Effector memory CD8-positive, alpha-beta T cell (primary cell): ENCODE measurements at places on chromosomes 11 and 22.

DNA sequence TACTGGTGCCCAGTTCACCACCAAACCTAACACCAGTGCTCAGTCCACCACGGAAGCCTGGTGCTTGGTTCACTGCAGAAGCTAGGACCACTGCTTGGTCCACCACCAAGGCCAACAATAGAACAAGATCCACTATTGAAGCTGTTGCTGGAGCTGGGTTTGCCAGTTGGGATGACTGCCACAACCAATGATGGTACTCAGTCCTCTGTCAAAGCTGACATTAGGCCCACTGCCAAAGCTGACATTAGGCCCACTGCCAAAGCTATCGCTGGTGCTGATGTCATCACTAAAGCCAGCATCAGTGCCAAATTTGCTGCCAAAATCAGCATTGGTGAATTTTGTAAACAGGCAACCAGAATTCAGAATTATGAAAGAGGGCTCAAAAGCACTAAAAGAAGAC lies 1850.2 kb upstream of the RAG2 start:
- DNase-seq, result no peak

DNA sequence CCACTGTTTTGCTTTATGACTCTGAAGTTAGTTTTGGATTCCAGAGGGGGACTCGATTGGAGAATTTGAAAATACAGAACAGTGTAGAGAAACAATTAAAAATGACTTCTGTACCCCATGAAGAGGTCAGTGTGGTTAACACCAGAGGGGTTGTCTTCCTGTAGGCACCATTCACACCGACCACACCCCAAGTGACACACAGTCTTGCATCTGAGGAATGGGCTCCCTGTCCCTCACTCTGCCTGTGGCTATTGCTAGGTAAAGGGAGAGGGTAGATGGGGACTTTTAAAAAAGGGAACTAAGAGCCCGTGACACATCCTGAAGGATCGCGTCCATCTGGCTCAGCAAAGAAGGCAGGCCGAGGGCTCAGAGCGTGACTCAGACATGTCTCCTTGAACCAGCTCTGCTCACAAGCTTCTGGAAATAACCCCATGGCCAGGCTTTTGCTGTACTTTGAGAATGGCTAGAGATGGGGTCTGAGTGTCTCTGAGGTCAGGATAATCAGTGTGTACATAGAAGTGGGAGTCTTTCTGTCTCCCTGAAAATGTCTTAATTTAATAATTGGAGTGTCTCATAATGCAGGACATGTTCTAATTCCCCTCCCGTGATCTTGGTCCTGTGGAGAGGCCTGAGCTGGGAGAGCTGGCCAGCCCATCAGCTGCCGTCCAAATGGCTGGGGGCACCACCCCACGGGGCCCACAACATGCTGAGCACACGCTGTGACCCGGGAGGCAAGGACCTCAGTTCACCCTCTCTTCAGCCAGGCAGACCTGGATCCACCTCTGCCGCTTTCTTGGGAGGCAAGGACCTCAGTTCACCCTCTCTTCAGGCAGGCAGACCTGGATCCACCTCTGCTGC lies 39.3 kb downstream of the SGSM1 start:
- DNase-seq, result peak; percentile 4

DNA sequence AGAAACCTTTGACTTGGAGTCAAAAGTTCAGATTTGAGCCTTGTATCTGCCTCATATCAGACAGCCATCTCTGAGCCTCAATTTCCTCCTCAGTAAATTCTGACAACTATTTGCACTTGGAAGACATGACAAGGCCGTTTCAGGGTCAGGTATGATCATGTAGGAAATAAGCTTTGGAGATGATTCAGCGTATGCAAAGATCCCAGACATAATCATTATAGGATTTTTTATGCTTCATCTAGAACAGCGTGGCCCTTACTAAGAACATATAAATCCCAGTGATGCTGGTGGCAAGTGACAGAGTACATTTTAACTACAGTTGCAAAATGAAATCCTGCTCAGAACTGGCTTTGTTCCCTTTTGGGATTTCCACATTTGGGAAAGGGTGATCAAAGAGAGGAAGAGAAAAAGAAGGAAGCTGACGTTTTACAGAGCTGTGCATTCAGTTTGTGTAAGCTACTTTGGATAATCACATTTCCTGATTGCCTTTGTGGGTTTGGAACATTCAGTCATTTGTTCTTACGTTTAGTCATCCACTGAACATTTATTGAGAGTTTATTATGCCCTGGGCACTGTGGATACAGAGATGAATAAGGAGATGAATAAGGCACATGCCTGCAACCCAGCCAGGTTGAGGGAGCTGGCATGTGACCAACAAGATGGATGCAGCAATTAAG lies 81.9 kb upstream of the HEPHL1 start:
- DNase-seq, result no peak

DNA sequence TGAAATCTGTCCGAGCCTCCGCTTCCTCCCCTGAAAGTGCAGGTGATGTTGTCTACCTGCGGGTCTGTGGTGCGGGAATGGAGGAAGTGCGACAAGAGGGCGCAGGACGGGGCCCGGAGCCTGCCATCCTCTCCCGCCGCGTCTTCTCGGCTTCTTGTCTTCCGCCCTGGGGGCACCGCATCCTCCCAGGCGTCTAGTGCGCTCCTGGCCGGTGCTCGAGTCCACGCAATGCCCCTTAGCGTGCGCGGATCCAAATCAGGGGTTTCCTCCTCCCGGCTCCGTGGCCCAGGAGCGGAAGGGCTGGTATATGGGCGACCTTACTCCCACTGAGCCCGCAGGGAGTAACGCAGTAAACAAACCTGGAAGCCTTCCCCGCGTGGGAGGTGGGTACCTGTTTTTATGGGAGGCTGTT lies 405 bp downstream of the SFI1 start:
- peak; percentile 36 for DNase-seq

DNA sequence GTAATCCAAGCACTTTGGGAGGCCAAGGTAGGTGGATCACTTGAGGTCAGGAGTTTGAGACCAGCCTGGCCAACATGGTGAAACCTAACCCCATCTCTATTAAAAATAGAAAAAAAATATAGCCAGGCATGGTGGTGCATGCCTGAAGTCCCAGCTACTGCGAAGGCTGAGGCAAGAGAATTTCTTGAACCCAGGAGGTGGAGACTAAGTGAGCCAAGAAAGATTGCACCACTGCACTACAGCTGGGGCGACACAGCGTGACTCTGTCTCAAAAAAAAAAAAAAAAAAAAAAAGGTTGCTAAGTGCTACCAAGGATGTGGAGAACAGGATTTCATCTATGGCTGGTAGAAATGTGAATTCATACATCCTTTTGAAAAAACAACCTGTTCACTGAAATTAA lies 36.6 kb downstream of the ATG16L2 start:
- DNase-seq, result no peak

DNA sequence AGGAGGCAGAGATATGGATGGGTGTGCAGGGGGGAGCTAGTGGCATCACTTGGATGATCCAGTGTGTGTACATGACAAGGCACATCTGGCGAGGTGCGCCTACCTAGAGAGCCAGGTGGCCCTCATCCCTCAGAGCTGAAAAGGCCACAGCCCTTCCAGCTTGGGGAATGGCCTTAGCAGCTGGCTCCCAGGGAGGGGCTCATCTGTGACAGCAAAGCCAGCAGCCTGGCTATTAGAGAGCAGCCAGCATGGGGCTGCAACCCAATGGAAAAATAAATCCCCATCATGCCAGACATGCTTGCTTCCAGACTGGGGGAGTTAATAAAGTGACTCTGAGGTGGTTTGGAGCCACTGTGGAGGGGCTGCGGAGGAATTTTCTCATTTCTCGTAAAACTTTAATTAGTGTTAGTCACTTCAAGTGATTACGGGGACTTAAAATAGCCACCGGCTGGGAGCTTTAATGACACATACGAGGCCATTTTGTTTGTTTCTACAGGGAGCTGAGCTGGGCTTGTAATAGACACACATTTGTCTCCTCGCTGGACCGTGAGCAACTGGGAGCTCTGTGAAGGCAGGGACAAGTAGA lies 111.2 kb upstream of the ALX4 start:
- no peak for DNase-seq

- DNase-seq, result no peak
Observed at GRCh38 chr11:68010090-68011041, at the start of gene ALDH3B1. ALDH3B1 (plus strand) TSS chr11:68010327; CDS start chr11:68015298, 4,971 bp downstream.

- no peak for DNase-seq
Observed at GRCh38 chr11:117511483-117511930, 183.9 kb downstream of the CEP164 start.

DNA sequence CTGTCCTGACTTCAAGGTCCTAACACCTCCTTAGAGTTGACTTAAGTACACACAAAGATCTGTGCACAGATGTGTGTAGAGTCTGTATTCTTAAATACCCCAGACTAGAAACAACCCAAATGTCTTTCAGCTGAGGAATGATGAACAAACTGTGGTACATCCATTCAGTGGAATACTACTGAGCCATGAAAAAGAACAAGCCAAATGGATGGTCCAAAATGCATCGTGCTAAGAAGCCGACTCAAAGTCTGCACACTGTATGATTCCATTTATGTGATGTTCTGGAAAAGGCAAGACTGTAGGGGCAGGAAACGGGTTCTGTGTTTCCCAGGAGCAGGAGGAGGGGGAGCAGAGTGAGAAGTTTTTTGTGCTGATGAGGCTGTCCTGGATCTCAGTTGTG lies 56.7 kb upstream of the LINC01488 start:
- DNase-seq, result no peak

DNA sequence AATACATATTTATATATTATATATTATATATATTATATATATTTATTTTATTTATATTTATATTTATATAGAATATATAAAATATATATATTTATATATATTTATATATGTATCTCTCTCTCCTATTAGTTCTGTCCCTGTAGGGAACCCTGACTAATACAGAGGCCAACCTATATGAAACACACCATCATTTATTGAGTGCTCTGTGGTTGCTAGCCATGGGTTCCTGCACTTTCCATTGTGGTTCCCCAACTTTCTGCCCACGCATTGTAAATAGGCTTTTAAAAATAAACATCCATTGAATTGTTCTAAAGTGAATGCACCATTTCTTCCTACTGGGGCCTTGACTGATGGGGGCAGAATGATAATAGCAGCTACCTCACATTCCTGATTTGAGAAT lies 93.8 kb upstream of the SESN3 start:
- DNase-seq, result no peak

DNA sequence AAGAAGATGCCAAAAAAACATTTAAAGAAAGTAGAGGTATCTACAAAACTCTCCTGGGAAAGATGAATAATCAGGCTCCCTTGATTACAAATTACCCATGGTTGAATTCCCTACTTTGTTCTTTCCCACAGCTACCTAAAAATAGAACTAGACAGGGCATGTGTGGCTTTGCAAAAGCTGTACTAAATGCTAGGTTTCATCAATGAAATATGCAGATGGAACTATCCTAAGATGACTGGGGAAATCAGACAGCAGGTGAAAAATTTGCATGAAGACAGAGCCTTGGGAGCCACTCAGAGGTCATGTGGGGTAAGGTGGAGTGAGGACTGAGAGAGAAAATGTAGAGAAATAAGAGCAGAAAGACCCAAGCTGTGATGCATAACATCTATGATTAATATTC lies 14.7 kb downstream of the LAYN start:
- no peak for DNase-seq

GRCh38 chr11:119778391-119779194 lies 49.6 kb upstream of the NECTIN1 start:
- no peak for DNase-seq

DNA sequence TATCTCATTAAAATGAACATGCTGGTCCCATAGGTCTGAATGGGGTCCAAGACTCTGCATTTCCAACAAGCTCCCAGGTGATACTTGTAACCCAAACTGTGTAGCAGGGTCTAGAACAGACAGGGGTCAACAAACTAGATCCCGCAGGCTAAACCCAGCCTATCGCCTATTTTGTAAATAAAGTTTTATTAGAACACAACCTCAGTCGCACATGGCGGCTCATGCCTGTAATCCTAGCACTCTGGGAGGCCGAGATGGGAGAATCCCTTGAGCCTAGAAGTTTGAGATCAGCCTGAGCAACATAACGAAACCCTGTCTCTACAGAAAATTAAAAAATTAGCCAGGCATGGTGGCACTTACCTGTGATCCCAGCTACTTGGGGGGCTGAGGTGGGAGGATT lies 42.3 kb upstream of the HMGXB4 start:
- no peak for DNase-seq

- no peak for DNase-seq
Observed at GRCh38 chr11:89490602-89490980, 584 bp downstream of the NOX4 start.

DNA sequence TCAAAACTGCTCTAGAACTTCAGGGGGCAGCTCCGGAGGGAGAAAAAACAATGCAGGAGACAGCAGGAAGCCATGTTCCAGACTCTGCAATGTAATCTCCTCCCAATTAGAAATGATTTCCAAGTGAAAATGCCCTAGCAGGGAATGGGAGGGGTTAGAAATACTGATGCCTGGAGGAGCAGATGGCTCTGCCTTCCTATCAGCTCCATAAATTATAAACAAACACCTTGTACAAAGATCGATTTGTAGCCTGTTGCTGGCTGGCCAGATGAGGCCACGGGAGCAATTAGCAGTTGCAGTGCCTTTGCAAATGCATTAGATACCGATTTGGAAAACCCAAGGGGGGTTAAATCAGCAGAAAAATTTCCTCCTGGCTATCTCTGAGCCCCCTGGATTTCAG lies 46.6 kb upstream of the CHRM4 start:
- no peak for DNase-seq

DNA sequence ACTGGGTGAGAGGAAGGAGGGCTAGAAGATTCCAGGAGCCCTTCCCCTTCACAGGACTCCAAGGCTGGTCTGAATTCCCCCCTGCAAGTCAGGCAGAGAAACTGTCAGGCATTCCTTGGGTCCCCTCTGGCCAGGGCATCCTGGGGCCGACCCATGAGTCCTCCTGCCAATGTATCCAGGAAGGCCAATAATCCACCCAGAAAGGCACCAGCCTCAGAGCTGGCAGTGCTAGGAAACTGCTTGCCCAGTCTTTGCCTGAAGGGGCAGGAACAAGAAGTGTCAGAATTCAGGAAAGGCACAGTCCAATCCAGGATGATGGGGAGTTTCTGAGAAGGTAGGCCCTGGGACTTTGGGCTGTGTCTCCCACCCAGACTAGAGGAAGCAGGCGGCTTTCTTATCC lies 41.0 kb downstream of the BUD13 start:
- DNase-seq, result no peak

- no peak for DNase-seq
Observed at GRCh38 chr22:21937041-21937820, 15.4 kb downstream of the PPM1F start.

DNA sequence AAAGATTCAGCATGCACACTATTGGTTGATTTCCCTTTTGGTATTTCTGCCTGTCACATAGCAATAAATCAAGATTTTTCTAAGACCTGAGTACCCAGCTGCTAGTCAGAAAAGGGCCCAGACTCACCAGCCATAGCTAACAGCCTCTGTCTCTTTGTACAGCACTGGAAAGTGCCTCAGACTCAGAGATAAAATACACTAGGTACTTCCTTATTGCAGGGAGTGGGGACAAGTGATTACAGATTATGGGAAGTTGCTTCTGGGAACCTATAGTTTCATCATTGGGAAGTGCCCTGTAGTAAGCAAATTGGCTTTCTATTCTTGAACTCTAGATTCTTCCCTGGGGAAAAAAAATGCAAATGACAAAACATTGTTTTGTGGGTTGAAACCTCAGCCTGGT lies at the start of gene CASP5:
TSS of gene CASP5 (minus strand) at position 166 of the 400 bp plus-strand sequence. CDS start at position 134, 32 bp downstream.
- no peak for DNase-seq
